NB4 (cell line): ENCODE measurements at places on chromosomes 5 and 9.

GRCh38 chr9:79973627-79974026 is 401.9 kb downstream of the TLE4 start:
- no peak for DNase-seq

DNA sequence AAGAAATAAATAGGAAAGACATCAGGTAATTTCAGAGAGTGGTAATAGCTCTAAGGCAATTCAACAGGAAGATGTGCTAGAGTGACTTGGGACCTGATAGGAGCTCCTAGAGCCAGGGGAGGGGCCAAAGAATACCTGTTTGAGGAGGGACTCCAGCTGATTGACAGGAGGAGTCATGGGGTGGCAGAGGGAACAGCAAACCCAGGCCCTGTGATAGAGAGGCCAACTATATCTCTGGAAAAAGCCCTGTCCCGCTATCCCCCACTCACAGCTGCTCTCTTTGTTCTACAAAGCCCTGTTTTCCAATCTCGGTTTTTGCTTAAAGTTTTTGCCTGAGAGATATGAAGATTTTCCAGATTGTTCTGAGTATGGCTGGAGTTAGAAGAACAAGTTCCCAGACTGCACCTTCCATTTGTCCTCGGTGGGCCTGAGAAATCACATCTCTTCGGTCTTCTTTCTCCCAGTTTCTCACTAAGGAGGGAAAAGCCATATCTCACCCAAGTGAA is 9.0 kb upstream of the NSD1 start:
- no peak for DNase-seq

- no peak for DNase-seq
Observed at GRCh38 chr5:145531038-145531734, 304.0 kb downstream of the PRELID2 start.

DNA sequence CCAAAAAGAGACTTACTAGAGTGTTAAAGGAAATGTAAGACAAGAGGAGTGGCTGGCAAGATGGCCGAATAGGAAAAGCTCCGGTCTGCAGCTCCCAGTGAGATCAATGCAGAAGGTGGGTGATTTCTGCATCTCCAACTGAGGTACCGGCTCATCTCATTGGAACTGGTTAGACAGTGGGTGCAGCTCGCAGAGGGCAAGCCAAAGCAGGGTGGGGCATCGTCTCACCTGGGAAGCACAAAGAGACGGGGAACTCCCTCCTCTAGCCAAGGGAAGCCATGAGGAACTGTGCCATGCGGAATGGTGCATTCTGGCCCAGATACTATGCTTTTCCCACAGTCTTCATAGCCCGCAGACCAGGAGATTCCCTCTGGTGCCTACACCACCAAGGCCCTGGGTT is 308.7 kb downstream of the AGTPBP1 start:
- DNase-seq = no peak

- no peak for DNase-seq
Observed at GRCh38 chr5:83265318-83265717, 188.0 kb downstream of the XRCC4 start.
